Lower lobe of right lung (tissue), 2 donors: ENCODE measurements at places on chromosomes 5 and 9. TPM values are rescaled to one million over a fixed set of nuclear protein-coding genes. Genes with fewer than 3 reads are reported as not detected.

Gene PCDHGB5
- total RNA-seq: 9.1 TPM

Gene HOMER1
- 6.9 TPM for total RNA-seq

Gene FBXW5
- total RNA-seq: 83.2 TPM

Gene LCP2
- total RNA-seq: 82.9 TPM

Gene C9orf57
- not detected for total RNA-seq

DNA sequence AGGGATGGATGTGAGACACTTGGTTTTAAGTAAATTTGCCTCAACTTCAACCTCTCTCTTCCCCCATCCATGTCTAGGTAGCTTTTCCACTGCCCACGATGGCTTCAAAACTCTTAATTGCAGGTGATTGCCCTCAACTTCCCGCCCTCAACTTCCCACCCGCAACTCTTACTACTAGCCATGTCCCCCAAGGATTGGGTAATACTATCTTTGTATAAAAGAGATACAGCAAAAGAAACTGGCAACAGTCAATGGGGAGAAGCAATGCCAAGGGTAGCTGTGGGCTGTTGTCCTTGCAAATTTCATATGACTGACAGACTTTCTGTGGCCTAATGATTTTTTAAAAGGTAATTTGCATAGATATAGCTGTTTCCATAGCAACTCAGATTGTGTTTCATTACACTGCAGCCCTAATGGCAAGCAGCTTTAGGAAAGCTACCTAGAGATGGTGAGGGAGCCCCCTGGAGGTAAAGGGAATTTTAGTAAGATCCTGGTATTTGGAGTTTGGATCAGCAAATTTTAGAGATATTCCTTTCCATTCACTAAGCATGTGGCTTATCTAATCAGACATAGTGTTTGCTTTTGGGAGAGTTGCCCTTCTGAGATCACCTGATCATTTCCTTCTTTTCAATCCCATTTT lies 421.5 kb upstream of the DAP start:
- no peaks in the 10 kb centered on the region for H3K27me3 ChIP-seq
- no peaks in the 10 kb centered on the region for H3K36me3 ChIP-seq
- H3K27ac ChIP-seq: no peak overlapping the region
- no peak overlapping the region for H3K4me3 ChIP-seq

GRCh38 chr5:113776168-113776567 lies 262.7 kb downstream of the YTHDC2 start:
- no peaks in the 10 kb centered on the region for H3K36me3 ChIP-seq
- no peaks in the 10 kb centered on the region for H3K27me3 ChIP-seq
- no peaks in the 10 kb centered on the region for H3K4me1 ChIP-seq
- no peak for DNase-seq
- no peak overlapping the region for H3K4me3 ChIP-seq

- no peaks in the 10 kb centered on the region for H3K27me3 ChIP-seq
- H3K4me1 ChIP-seq: peaks cover 14% of the 10 kb centered on the region
- H3K4me3 ChIP-seq: no peak overlapping the region
- H3K36me3 ChIP-seq: peaks cover 51% of the 10 kb centered on the region
Observed at GRCh38 chr5:151810449-151810848, 38.7 kb downstream of the G3BP1 start.

DNA sequence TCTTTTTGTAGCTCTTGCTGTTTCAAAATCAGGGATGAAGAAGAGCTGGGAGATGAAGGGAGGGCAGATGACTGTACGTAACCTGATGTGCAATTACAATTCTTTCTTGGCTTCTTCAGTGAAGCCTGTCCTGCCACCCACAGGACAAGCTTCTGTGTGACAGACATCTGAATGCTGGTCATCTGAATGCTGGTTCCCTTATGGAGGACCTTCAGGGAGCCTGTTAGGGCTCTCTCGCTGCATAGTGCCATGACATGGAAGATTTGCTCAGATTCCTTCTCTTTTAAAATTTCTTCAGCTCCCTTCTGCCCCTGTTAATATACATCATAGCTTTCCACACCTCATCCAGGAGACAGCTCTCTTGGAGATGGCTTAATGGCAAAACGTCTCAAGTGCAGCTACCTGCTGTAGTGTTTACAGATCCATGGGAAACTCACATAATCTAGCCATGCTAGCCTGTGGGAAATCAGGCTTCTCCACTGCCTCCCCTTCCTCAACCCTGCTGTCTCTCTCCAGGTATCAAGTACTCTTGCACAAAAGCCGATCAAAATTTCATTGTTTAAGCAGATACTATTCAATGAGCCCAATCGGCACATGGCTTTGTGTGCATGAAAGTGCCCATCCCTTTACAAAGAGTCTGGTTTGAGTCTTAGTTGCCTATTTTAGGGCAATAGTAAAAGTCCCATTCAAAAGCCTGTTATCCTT lies 134.6 kb downstream of the RAB3C start:
- no peaks in the 10 kb centered on the region for H3K27me3 ChIP-seq
- no peaks in the 10 kb centered on the region for H3K4me1 ChIP-seq
- H3K4me3 ChIP-seq: no peak overlapping the region
- no peak for DNase-seq
- no peaks in the 10 kb centered on the region for H3K36me3 ChIP-seq
- H3K27ac ChIP-seq: no peak overlapping the region

DNA sequence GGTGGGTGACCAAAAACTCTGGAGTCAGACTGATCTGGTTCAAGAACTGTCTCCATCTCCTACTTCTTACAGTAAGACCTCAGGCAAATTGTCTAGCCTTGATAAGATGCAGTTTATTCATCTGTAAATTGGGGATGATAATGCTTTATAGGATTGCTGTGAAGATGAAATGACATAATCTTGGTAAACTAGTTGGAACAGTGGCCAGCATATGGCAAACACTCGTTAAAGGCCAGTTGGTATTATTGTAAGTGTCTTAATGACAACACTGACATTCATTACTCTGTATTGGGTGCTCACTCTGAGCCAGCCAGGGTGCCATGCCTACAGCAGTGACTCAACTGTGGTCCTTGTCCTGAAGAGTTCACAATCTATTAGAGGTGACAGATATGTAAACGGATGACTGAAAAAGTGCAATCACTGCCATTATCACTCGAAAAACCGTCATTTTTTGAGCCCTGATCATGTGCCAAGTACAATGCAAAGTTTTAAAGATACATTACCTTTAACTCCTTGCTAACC lies 84.9 kb upstream of the HSPA9 start:
- H3K27me3 ChIP-seq: peaks cover 8% of the 10 kb centered on the region
- no peaks in the 10 kb centered on the region for H3K36me3 ChIP-seq
- DNase-seq: no peak
- no peak overlapping the region for H3K4me3 ChIP-seq

DNA sequence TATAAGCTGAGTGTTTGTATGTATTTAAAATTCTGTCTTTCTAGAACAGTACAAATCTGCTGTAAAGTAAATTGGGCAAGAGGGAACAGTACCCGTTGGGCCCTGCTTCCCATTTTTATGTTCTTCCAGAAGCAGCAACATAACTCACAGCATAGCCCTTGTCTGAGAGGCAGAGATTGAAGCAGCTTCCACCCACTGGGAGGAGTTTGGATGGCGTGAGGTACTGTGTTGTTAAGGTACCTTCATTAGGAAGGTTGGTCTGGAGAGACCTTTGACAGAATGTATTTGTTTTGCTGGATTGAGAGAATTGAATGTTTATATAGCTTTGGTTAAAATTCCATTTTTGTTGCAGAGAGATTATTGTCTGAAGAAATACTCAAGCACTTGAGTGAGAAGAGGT lies 24.8 kb downstream of the RAI14 start:
- H3K4me1 ChIP-seq: peaks cover 19% of the 10 kb centered on the region
- no peaks in the 10 kb centered on the region for H3K36me3 ChIP-seq
- no peaks in the 10 kb centered on the region for H3K27me3 ChIP-seq
- H3K4me3 ChIP-seq: no peak overlapping the region

GRCh38 chr5:56610093-56610698 lies 205.2 kb upstream of the MAP3K1 start:
- no peak overlapping the region for H3K27ac ChIP-seq
- H3K4me3 ChIP-seq: no peak overlapping the region
- H3K27me3 ChIP-seq: no peaks in the 10 kb centered on the region
- peaks cover 18% of the 10 kb centered on the region for H3K4me1 ChIP-seq
- no peak for DNase-seq
- H3K36me3 ChIP-seq: no peaks in the 10 kb centered on the region

DNA sequence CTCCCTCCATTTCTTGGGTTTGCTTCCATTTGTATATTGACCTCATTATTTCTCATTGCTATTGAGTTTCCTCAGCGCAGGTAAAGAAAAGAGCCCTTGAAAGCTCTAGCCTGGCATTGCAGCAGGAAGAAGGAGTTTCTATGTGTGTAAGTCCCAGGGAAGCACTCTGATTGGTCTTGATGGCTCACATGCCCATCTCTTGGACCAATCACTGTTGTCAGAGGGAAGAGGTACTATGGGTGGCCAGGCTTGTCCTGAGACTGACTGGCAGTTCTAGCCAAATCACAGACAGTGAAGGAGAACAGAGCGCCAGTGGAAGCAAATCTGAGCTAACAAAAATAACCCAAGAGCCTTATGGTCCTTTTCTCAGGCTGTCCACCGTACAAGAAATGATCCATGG lies 219.0 kb downstream of the PAX5 start:
- DNase-seq: no peak
- no peaks in the 10 kb centered on the region for H3K4me1 ChIP-seq

- no peak overlapping the region for H3K4me3 ChIP-seq
- H3K36me3 ChIP-seq: no peaks in the 10 kb centered on the region
- no peak for DNase-seq
- H3K27me3 ChIP-seq: peaks cover 15% of the 10 kb centered on the region
Observed at GRCh38 chr9:114511978-114512874, 7.0 kb upstream of the WHRN start.

DNA sequence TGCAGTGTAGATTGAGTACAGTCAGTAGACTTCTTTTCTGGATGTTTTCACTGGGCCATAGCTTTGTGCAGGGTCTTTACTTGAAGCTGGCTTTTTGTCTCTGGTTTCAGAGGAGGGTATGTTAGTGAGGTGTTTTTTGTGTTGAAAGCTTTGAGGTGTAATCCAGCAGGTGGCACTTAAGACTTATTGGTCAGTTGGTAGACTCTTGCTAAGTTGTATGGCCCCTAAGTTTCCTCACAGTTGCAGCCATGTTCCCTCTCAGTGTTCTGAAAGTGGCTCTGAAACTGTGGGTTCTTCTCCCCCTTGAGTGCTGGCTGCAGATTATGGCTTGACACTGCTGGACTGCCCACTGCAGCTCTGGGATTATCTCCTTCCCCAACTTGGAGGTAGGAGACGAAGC lies 55.7 kb upstream of the SLC44A1 start:
- no peaks in the 10 kb centered on the region for H3K36me3 ChIP-seq
- H3K4me3 ChIP-seq: no peak overlapping the region
- H3K4me1 ChIP-seq: peaks cover 22% of the 10 kb centered on the region
- DNase-seq: no peak

- H3K4me3 ChIP-seq: no peak overlapping the region
- H3K27ac ChIP-seq: no peak overlapping the region
- peaks cover 9% of the 10 kb centered on the region for H3K4me1 ChIP-seq
- no peak for DNase-seq
Observed at GRCh38 chr9:111001526-111001925, 36.7 kb downstream of the LPAR1 start.

DNA sequence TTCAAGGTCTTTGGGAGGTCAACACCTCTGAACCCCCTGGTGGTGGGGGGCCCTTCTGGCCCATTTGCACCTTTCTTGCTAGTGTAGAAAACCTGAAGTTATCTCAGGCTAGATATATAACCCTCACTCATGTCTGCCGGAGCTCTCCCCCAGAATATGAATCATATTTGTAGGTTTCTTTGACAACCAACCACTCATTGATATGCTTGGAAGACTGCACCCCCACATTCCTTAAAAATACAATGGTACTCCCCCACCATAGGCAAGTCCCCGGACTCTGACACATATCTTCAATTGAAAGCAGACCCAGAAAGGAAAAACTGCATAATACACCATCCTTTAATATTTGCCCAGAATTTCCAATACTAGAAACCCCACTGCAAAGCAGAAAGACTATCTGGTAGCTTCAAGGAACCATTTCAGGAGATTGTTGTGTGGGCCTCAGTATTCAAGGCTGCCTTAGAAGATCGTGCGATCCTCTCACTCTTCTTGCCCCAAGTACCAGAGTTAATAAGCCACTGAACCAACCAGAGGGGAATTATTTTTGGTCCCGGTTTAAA lies 978 bp upstream of the UBE2B start:
- peak overlapping the region; percentile 95 for H3K4me3 ChIP-seq
- H3K4me1 ChIP-seq: peaks cover 44% of the 10 kb centered on the region
- H3K27ac ChIP-seq: peak overlapping the region; percentile 100

- no peaks in the 10 kb centered on the region for H3K4me1 ChIP-seq
- H3K27me3 ChIP-seq: no peaks in the 10 kb centered on the region
- no peak overlapping the region for H3K27ac ChIP-seq
- DNase-seq: no peak
- no peaks in the 10 kb centered on the region for H3K36me3 ChIP-seq
- H3K4me3 ChIP-seq: no peak overlapping the region
Observed at GRCh38 chr5:103648086-103648485, 85.5 kb upstream of the NUDT12 start.

DNA sequence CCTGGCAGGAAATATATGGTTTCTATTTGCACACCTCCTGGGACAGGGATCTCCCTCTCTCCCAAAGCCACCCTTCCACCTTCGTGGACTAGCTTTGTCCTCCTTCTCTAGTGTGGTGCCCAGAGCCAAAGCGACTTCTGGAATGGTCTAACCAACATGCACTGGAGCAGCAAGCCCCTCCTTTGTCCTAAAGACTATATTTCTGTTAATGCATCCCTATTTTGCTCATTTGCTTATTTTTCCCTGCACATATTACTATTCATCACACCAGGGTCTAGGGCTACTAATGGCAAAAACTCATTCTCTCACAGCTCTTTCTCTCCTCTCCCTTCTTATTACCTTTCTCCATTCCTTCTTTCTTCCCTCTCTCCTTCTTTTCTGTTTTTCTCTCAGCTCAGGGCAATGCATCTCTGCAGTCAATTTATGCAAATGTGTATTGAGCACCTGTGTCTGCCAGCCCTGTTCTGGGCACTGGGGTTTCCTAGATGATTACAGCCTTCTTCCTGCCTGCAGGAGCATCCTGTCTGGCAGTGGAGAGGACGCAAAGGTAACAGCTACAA lies 2.8 kb upstream of the NEURL1B start:
- no peaks in the 10 kb centered on the region for H3K36me3 ChIP-seq
- H3K4me3 ChIP-seq: no peak overlapping the region
- peaks cover 16% of the 10 kb centered on the region for H3K4me1 ChIP-seq
- DNase-seq: no peak
- peaks cover 21% of the 10 kb centered on the region for H3K27me3 ChIP-seq

DNA sequence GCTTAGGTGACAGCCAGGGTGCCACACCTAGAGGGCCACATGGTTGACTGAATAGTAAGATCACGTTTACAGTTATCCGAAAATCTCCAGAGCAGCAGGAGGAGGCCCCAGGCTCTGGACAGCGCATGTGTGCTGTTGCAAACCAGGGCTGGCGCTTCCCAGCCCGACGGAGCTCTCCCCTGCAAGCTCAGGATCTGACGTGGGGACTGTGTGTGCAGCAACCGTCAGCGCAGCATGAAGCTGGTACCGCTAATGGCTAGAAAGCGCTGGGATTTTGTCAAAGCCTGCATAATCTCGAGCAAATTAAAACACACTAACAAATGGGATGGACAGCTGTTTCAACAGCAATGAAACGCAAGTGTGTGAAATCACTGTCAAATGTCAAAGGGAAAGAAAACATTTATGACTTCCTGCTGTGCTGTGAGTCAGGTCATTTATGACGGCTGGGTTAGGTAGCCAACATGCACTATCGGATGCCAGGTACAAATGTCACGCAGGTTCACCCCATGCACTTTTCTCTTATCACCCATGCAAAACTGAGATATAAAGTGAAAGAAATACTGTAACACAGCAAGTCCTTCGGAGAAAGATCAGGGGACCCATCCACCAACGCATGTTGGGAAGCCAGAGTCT lies 7.5 kb downstream of the SURF4 start:
- H3K4me3 ChIP-seq: no peak overlapping the region
- DNase-seq: no peak
- H3K27ac ChIP-seq: no peak overlapping the region
